Left kidney (tissue), 8 donors: ENCODE measurements at places on chromosomes 11 and 22. TPM values are rescaled to one million over a fixed set of nuclear protein-coding genes. Genes with fewer than 3 reads are reported as not detected.

Gene OR4A5
- polyA plus RNA-seq, result not detected

- DNase-seq, result no peak
Observed at GRCh38 chr11:68927280-68928135, 23.8 kb downstream of the IGHMBP2 start.

DNA sequence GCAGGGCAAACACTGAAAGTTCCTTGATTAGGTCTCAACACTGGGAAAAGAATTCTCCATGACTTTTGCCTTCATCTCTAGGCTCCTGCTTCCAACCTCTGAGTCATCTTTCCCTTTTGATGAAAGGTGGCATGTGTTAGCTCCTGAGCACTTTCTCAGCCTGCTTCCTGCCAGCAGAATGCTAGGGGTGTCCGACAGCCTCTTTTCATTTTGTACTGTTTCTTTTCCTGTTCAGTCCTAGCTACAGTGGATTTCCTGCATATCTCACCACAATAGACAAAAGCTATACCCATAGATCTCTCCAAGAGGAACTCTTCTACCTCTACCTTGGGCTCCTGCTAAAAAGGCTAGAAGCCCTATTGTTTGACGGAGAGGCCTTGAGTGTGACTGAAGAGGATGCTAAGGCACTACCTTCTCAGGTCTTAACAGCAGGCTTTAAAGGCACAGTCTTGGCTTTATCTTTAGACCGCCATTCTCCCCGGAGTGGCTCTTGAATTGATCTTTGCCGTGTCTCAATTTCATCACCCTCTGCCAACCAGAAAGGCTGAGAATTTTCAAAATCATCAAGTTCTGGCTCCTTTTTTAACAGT lies 145.5 kb downstream of the RBFOX2 start:
- DNase-seq, result no peak

GRCh38 chr11:119617340-119617713 lies 111.7 kb downstream of the NECTIN1 start:
- no peak for DNase-seq

Gene KLHL35
- 0.67 TPM for polyA plus RNA-seq

DNA sequence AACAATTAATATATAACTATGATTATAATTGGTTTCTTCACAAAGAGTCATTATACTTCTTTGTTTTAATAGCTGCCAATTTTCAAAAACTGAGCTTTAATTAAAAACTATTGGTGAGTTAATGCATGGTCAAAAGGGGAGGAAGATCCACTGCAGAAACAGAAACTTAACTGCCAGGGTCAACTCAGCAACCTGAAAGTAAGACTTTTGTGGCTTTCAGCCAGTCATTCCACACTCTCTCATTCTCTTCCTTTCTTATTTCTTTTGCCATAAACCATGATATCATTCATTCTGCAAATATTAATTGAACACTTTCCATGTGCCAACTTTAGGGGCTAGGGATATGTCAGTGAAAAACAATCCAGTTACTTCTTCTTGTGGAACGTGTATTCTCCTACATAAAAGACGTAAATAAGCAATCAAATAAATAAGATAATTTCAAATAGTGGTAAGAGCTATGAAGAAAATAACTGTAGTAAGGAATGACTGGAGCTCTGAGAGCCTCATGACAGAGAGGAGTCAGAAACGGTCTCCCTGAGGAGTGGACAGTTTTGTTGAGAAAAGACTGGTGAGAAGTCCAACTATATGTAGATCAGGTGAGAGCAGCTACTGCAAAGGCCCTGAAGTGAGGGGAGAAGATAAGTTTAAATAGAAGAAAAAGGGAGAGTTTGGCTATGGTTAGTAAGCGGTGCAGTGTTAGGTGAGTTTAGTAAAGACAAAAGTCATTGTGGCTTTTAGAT lies 130.5 kb downstream of the GRIA4 start:
- DNase-seq, result no peak

DNA sequence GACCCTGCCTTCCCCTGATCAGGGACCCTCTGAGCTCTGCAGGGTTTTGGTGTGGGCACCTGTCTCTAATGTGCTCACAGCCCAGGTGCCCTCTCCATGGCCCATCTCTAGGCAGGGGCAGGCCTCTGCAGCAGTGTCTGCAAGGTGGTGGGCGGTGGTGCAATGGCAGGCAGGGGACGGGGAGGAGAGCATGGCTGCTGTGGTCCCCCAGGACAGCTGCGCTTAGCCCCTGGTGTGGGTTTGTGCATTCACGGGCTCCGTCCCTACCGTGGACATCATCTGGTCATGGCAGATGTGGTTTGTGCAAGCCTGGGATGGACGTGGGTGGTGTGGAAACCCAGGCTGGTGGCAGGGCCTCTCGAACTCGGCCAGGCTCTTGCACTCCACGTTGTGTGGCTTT lies 443.1 kb downstream of the TBC1D22A start:
- DNase-seq, result no peak

Gene FAT3
- 13.7 TPM for polyA plus RNA-seq

DNA sequence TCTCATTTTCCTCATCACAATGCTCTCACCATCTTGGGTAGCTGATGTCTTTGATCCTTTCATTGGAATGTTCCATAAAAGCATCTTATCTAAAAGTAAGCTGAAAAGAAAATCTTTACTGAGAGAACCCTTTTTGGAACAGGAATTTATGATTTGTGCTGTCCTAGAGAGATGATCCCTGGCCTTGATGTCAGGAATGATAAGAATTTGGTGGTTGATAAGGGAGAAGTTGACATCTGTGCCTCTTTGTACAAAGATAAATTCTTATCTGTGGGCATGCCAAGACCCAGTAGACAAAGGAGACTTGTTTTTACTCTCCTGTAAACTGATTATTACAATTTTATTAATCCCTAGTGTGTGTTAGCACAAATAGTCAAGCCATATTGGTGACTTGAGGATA lies 36.9 kb downstream of the NAALAD2 start:
- no peak for DNase-seq
